Stimulated activated CD8-positive, alpha-beta memory T cell treated with anti-CD3 and anti-CD28 coated beads, Interleukin-12 subunit alpha, Interleukin-12 subunit beta, amount 100 ng/mL, for 4 hours (primary cell): ENCODE measurements at places on chromosomes 2 and 18.

- DNase-seq: no peak
These were observed 205.9 kb upstream of the STK17B start for GRCh38 chr2:196376984-196377877.

DNA sequence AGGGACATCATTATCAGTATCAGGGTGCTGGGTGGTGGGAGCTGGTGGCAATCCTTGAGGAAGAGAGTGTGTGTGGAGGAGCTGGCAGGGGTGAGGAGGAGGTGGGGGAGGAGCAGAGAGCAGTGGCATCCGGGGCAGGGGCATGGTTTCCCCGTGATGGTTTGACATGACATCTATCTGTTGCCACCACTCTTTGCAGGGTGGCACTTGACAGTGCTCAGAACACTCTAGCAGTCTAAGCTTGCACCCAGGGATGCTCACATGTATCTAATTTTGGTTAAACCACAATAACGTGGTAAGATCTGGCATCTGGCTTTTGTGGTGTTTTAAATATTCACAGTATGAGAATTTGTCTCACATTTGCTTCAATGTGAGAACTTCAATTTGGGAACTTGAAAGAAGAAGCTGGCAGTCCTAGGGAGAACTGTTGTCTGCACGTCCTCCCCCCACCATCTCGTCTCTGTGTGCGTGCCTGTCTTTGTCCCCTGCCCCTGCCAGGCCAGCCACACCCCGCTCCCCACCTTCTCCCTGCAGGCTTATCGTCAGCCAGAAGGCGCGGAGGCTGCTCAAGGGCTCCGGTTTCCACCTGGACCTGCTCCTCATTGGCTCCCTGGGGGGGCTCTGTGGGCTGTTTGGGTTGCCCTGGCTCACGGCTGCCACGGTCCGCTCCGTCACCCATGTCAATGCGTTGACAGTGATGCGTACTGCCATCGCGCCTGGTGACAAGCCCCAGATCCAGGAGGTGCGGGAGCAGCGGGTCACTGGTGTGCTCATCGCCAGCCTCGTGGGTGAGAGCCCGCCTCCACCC lies 11.7 kb downstream of the SLC4A3 start:
- DNase-seq: no peak

GRCh38 chr2:226716126-226716525 lies 83.5 kb downstream of the IRS1 start:
- no peak for DNase-seq

GRCh38 chr2:182744490-182744889 lies 28.4 kb downstream of the DNAJC10 start:
- no peak for DNase-seq

DNA sequence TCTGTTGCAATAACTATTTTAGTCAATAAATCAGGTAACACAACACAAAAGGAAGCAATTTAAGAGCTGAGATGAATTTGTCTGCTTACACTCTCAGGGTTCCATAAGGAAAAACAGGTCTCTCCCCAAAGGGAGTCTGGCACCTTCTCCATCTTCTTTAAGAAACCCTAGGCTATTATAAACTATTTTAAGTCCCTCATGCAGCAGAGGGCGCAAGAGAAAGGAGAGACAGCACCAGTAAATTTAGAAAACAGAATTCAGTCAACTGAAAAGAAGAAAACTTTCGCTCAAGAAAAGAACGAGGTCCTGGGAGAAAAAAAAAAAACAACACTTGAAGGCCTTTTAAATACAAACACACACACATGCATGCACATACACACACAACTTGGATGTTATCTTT lies 19.1 kb downstream of the SULT1C4 start:
- DNase-seq: no peak

GRCh38 chr2:119463990-119464389 lies 32.3 kb downstream of the TMEM37 start:
- no peak for DNase-seq

DNA sequence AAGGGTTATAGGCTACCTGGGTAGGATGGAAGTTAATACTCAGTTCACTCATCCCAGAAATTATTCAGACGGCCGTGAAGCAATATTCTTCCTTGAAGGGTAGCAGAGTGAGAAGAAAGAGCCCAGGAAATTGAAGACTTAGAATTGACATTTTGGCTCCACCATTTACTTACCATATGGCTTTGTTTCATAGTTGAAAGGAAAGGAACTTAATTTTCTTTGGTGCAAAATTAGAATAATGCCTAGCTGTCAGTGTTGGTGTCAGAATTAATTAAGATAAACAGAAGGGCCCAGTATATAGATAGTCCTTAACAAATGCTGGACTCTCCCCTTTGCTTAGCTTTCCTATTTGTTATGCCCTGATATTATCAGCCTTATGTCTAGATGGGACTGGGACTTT lies 263.2 kb downstream of the KCNJ3 start:
- no peak for DNase-seq

- DNase-seq: no peak
These were observed 116.5 kb upstream of the NEDD4L start for GRCh38 chr18:57927511-57927910.

GRCh38 chr2:109497463-109497862 lies 116.3 kb downstream of the SEPTIN10 start:
- no peak for DNase-seq

DNA sequence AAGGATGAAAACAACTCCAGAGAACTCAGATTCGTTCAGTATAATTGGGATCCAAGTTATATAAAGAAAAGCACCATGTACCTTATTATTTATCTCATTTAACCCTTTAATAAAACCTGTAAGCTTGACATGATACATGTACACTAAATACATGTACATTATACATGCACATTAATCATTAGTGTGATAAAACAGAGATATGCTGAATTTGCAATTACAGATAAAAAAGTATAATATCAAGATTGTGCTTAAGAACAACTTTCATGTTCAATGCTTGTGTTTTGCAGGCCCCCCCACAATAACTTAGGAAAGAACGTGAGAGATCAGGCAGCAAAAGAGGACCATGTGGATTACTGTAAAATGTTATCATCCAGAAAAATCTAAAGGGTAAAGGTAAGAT lies 385.4 kb upstream of the GYPC start:
- no peak for DNase-seq

DNA sequence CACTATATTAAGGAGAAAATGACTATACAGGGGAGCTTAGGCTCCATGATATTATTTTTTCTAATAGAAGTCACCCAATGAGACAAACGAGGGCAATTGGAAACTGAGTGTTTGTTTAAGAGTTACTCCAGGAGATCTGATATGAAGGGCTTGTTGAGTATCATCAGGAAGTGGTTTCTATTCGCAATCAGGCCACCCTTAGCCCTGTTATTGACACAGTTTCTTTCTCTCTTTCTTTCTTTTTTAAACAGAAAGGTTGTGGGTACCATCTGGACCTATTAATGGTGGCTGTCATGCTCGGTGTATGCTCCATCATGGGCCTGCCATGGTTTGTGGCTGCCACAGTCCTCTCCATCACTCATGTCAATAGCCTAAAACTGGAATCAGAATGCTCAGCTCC lies 117.3 kb downstream of the DPP4 start:
- DNase-seq: no peak

DNA sequence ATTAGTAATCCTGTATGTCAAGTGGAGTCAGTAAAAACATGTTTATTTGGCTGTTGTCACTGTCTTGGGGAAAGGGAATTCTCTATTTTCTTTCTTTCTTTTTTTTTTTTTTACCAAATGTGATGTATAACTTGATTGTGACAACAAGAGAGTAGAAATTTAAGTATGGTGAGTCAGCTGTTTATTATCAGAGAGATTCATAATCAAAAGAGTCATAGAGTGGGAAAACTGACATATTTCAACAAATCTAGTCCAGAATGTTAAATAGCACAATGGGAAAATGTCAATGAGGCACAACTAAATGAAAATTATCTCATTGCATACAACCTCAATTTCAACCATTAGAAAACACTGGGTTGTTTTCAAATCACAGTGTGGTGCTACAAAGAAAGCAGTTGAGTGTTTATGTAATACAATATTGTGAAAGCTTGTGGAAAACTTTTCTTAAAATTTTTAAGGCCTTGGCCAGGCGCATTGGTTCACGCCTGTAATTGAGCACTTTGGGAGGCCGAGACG lies 111.9 kb upstream of the DTNA start:
- DNase-seq: no peak

GRCh38 chr2:100733391-100734187 lies 86.3 kb upstream of the NPAS2 start:
- DNase-seq: no peak

GRCh38 chr18:51133580-51134160 lies 63.8 kb downstream of the MEX3C start:
- DNase-seq: no peak

GRCh38 chr2:74186038-74186437 lies 7.4 kb upstream of the MOB1A start:
- no peak for DNase-seq

DNA sequence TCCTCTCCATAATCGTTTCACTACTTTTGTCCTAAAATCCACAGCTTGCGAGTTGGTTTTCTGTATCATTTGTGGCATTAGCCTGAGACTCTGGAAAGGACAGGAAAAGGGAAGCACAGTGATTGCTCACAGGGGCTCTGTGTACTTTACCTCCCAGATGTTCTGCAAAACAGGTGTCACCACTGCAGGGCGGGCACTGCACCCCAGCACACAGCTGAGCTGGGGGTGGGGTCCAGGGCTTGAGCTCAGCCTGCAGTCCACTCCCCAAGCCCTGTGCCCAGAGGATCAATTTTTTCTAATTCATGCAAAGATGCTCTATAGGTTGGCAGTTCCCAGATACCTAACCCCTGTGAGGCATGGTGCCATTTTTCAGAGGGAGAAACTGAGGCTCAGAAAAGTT lies 119.4 kb upstream of the GLI2 start:
- DNase-seq: no peak

- DNase-seq: no peak
These were observed 130.6 kb upstream of the ATP5MC3 start for GRCh38 chr2:175312137-175312536.

DNA sequence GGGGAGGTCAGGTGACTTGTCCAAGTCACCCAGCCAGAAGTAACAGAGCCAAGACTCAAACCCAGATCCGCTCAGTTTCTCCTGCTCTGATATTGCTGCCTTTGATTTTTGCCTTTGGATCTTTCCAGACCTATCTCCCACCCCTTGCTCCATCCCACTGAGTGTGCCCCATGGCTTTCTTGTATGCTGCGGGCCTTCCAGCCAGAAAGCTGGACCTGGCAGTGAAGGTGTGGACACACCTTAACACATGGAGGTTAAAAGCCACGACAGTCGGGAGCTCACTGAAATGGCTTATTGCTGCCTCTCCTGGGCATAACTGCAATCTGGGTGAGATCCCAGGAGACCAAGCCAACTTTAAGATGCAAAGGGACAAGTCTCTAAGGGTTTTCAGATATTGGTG lies 86.7 kb downstream of the LONRF2 start:
- no peak for DNase-seq

- DNase-seq: no peak
These were observed 228.6 kb downstream of the SATB2 start for GRCh38 chr2:199228887-199229819.

- no peak for DNase-seq
These were observed 40.6 kb downstream of the XRCC5 start for GRCh38 chr2:216149741-216150140.

GRCh38 chr2:33153008-33153407 lies 206.3 kb downstream of the LTBP1 start:
- DNase-seq: no peak

GRCh38 chr18:48190994-48191393 lies 218.2 kb downstream of the ZBTB7C start:
- no peak for DNase-seq

DNA sequence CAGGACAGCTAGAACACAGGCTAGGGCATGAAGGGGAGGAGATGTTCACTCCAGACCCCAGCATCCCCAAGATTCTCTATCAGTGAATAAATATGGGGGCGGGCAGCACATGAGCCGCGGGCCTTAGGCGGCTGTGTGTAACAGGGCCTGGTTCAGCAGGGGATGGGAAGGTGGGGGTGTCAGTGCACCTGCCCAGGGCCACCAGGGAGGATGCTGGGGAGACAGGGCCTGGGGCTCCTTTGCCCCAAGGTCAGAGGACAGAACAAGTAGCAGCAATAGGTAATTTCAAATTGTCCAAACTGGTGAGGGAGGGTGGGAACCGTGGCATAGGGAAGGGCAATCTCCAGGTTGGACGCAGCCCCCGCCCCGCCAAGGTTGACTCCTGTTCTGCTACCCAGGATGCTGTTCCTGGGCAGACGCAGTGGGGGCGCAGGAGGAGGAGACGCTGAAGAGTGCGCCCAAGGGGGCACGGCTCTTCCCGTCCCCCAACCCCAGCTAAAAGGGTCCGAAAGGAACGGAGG lies 16.2 kb downstream of the CYP26B1 start:
- no peak for DNase-seq

DNA sequence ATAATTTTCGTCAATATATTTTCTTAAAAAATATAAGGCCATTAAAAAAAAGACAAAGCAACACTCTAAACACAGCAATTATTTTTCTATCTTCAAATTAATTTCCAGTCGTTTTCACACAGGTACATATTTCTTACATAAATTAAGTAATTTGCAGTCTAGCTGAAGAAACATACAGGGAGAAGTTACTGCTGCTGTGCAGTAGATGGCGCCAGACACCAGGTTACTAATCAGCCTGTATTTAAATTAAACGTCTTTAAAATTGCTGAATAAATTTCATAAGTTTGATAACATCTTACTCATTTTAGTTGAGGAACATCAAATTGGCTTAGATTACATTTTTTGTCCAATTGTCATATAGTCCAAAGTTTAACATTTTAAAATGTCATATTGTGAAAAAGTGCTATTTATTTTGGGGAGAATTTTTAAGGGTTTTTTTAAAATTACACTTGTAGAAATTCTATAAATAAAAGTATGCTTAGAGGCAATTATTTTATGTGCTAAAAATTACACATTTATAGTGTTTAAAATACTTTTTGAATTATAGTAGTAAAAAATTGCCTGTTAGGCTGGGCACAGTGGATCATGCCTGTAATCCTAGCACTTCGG lies 88.4 kb downstream of the PMAIP1 start:
- peak; percentile 5 for DNase-seq

DNA sequence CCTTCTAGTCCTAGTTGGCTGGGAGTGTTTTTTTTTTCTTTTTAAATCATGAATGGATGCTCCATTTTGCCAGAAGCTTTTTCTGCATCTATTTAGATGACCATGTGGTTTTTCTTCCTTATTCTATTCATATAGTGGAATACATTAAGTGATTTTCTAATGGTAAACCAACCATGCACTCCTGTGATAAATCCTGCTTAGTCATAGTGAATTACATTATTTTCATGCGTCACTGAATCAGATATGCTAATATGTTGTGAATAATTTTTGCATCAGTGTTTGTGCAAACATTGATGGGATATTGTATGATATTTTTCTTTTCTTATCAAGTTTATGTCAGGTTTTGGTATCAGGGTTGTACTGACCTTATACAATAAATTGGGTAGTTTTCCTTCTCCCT lies 229.3 kb upstream of the REV1 start:
- no peak for DNase-seq

- no peak for DNase-seq
These were observed 160.4 kb downstream of the ASB1 start for GRCh38 chr2:238586931-238587775.

GRCh38 chr2:212145121-212145520 lies 393.5 kb downstream of the ERBB4 start:
- no peak for DNase-seq

DNA sequence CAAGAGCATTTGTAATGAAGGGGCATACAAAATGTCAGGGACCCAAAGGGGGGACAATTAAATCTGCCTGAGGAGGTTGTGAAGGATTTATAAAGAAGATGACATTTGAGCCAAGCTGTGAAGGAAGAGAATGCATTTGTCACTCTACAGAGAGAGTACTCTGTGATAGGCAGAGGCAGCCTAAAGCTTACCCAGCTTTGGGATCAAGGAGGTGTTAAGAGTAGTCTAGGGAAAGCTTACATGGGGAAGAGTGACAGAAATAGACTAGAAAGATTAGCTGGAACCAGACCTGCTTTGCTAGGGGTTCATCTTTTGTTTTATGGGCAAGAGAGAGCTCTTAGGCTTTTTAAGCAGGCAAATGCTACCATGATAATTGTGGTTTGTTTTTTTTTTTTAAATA lies 169.1 kb upstream of the CYP26B1 start:
- DNase-seq: no peak
